ENCODE measurements at places on chromosomes 4 and X.

GRCh38 chr4:8402640-8403039, 37.9 kb downstream of the ACOX3 start:
- DNase-seq: no peak

- DNase-seq: no peak
Measured at GRCh38 chr4:26084414-26084813, 170.4 kb downstream of the SMIM20 start.

DNA sequence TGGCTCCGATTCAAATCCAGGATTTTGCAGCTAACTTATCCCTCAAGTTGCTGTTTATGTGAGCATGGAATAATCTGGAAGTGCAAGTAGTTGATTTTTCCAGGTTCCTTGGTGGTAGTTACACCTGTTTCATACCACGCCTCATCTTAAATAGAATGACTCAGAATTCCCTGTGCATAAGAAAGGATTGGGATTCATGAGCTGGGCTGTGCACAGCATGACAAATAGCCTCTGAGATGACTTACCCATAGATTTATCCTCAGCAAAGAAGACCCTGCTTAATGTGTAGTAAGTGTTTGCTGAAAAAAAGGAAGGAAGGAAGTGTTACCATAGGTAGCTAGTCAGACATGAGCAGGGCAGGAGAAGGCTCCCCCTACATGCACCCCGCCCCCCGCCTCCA, 777.7 kb upstream of the ADGRL3 start:
- DNase-seq: no peak

GRCh38 chr4:14910411-14910810, 91.9 kb upstream of the CPEB2 start:
- no peak for DNase-seq

- DNase-seq: no peak
Measured at GRCh38 chr4:98619180-98619579, 39.2 kb downstream of the TSPAN5 start.

GRCh38 chr4:115969756-115970155, 856.3 kb upstream of the NDST4 start:
- no peak for DNase-seq

GRCh38 chrX:1661922-1662221, 47.0 kb downstream of the ASMT start:
- no peak for DNase-seq

GRCh38 chr4:20017777-20018115, 234.0 kb upstream of the SLIT2 start:
- no peak for DNase-seq

- peak; percentile 50 for DNase-seq
Measured at GRCh38 chr4:121072224-121073003, at the start of gene NDNF. NDNF (minus strand) TSS chr4:121072535; CDS start chr4:121045837, 26,698 bp downstream.

DNA sequence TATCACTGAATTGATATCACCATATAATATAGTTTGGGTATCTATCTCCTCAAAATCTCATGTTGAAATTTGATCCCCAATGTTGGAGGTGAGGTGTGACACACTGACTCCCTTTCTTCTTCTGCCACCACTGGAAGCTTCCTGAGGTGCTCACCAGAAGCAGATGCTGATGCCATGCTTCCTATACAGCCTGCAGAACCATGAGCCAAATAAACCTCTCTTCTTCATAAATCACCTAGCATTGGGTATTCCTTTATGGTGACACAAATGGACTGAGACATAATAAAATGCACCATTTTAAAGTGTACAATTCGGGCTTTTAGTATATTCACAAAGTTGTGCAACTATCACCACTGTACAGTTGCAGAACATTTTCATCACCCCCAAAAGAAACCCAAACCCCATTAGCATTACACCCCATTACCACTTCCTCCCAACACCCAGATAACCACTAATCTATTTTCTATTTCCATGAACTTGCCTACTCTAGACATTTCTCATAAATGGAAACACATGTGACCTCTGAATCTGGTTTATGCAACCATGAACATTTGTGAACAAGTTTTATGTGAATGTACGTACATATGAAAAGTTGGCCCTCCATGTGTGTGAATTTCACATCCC, 148.9 kb downstream of the OPHN1 start:
- DNase-seq: no peak

- DNase-seq: no peak
Measured at GRCh38 chrX:50407976-50408375, 62.6 kb downstream of the DGKK start.

- no peak for DNase-seq
Measured at GRCh38 chrX:11244636-11245035, 48.6 kb upstream of the AMELX start.

DNA sequence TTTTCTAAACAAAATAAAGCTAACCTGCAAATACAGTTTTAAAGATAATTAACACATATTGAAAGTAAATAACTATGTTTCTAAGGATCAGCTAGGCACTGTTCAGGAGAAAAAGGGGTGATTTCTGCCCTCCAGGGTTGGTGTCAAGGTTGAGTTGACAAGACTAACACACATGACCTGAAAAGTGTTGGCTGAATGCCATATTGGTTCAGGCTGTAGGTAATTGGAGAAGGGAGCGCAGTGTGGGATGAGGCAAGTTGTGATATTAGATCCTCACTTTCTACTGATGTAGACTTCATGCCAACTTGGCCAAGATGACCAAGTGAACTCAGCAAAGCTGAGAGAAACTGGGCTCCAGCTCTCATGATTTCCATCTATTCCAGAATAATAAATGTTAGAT, 42.2 kb downstream of the PPM1K start:
- DNase-seq: no peak

DNA sequence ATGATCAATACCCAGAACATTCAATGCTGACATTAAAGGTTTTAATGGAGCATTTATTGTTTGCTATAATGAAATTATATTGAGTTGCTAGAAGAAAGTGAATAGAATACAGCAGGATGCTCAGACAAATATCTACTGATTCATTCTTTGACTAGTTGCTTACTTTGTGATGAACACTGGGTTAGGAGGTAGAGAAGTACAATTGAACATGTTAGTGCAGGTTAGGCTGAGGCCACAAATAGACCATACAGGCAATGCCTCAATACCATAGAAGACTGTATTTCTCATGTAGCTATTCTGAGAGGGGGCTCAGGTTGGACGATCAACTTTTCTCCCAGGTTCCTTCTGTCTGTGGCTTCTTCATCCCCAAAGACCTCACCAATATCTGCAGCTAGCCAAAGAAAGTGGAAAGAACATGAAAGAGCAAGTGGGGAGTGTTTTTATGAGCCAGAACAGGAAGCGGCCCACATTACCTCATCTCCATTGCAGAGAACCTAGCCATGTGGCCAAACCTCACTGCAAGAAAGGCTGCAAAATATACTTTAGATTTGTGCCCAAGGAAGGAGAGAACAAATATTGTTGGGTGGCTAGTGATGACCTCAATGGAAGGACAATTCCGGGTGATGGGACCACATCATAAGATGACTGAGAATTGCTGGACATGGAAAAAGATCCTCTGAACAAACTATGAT, 180.3 kb upstream of the GATB start:
- DNase-seq: no peak

DNA sequence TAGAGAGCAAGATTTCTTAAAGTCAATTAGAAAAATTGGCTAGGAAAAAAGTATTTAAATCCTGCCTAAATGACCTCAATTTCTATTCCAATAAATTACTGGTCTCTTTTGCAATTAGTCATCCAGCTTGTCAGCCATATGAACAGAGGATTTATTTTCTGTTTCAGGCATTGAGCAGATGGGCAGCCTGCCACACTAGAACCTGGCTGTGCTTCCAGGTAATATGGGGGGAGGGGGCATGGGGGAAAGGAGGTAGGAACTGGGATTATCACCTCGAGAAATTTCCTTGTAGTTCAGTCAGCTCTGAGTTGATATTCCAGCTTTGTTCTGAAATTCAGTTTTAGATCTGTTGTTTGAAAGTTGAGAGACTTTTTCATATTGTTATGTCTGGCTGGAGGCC, 206.3 kb upstream of the LCORL start:
- DNase-seq: no peak

DNA sequence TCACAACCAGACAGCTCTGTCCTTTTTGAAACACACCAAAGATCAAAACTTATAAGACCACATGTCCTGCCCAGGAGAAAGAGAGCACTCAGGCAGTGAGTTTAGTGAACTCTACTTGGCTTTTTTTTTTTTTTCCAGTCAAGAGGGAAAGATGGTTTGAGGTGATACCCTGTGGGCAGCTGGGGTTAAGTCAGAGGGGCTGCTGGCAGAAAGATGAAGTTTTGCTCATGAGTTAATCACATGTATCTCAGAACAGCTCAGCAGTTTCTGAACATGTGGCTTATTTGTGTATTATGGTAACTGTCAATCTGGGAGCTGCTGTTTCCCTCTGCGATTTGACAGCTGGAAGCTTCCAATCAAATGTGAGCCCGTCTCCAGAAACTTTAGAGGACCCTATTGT, 56.4 kb upstream of the MAP3K15 start:
- no peak for DNase-seq

GRCh38 chr4:174707051-174707676, 121.9 kb downstream of the GLRA3 start:
- no peak for DNase-seq

Data from stimulated activated CD4-positive, alpha-beta T cell treated with anti-CD3 and anti-CD28 coated beads, Interleukin-4, amount 100 ng/mL, for 4 hours (primary cell).